ENCODE measurements at places on chromosomes 6 and 20.

DNA sequence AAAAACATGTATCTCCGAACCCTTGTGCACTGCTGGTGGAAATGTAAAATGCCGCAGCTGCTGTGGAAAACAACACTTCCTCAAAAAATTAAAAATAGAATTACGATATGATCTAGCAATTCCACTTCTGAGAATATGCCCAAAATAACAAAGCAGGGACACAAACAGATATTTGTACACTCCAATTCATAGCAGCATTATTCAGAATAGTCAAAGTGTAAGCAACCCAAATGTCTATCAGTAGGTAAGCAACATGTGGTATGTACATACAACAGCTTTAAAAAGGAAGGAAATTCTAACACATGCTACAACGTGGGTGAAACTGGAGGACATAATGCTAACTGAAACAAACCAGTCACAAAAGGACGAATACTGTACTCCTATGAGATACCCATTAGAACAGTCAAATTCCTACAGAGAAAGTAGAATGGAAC lies 5.7 kb upstream of the RAB5IF start:
- no peak for DNase-seq

GRCh38 chr6:119501798-119502483 lies 152.4 kb upstream of the MAN1A1 start:
- DNase-seq = no peak

DNA sequence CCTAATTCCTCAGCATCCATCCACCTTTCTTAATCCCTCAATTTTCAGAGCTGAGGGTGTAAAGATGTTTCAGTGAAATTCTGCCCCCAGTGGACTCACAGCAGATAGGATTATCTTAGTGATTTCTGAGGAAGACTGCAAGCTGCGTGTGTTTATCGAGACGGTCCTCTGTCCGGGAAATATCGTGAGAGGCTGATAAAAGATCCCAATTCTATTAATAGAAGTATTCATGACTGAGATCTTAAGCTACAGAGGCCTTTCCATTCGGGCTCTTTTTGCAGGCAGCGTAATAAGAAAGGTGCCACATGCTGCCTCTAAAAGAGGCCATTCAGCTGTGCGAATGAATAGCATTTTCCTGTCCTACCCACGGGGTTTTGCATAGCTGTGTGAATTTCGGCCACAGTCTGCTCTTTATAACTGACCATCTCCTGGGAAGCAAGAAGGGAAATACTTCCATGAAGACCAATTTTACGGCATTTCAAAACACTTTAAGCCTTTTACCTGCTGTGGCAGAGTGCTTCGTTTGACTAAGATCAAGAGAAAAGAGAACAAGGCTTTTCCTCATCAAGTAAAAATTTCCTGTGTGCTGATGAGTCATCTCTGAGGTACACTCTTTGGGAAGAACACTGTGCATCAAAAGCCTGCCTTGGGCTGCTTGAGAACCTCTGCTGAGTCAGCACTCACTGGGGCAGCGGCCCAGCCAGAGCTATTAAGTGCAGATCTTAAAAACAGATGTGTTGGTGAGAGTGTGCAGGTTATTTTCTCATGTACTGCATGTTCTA lies 208.8 kb downstream of the ARHGAP18 start:
- DNase-seq = no peak

- no peak for DNase-seq
Observed at GRCh38 chr6:37021356-37022129, 16.1 kb downstream of the FGD2 start.

GRCh38 chr6:102662851-102663250 lies 1269.3 kb downstream of the GRIK2 start:
- DNase-seq = no peak

GRCh38 chr6:96687121-96687520 lies 124.2 kb downstream of the FHL5 start:
- DNase-seq = no peak

- DNase-seq = no peak
Observed at GRCh38 chr20:15742087-15742486, 831.2 kb downstream of the KIF16B start.

DNA sequence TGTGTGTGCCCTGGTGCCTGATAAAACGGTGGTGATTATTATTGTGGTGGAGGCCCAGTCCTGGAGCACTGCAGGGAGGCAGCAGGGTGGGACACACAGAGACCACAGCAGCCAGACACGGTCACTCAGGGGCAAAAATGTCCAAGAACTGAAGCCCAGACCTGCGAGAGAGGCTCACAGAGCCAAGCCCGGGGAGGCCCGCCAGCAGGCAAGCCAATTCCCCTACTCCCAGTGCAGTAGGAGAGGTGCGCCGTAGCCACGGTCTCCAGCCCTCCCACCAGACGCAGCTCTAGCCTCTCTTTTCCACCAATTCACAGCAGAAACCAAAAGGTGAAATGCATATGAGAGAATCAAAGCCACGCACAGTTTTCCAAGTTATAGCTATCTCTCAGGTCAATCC lies 179.4 kb upstream of the TAB2 start:
- no peak for DNase-seq

- DNase-seq = no peak
Observed at GRCh38 chr6:115712291-115712961, 348.3 kb downstream of the FRK start.

DNA sequence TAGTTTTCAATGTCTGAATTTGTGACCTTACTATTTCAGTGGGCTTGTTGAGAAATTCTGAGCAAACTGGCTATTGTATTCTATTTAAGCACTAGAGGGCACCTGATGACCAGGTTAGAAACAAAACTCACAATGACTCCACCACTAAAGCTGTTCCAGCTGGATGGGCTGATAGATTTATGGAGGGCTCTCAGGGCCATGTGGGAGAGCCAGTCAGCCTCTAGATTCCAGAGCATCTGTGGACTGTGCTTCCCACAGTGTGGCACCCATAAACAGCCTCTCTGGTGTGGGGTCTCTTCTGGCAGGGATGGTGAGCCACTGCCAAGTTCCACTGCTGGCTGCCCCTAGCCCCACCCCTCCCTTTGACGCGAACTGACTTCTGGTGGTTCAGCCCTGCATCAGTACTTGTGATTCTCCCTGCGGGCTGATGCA lies 29.2 kb downstream of the C6orf58 start:
- DNase-seq = peak; percentile 27

DNA sequence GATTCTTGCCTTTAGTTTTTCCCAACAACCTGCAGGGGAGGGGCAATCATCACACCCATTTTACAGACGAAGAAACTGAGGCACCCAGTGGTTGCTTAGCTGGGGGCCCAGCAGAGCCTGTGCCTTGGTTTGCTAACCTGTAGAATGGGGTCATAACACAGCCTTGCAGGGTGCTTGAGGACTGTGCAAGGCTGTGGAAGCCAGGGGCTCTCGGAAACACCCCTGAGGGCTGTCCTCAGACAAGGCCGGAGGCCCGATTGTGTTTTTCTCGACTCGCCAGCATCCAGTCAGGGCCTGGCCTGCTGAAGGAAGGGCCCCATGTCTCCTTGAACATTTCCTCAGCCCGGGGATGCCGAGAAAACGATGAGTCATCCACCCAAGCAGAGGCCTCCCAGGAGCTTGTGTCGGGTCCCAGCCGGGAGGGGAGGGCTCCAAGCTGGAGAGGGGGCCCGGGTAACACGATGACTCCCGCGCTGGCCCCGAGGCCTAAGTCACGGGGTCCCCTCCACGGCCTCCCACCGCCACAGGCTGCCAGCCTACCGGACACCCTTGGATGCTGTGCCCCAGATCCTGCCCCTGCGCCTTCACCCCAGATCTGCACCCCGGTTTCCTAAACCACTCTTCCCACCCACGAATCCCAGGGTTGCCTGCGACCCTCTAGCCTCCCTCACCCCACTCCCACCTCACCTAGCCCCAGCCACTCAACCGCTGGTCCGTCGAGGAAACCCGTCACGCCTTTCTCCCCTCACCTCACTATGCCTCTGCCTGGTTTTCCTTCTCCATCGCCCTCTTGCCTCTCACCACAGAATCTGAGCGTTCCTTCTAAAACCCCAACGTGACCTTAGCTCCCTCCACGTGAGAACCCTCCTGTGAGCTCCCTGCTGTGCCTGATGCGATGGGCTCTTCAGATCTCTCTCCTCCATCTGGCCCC lies 10.6 kb downstream of the NOL4L start:
- no peak for DNase-seq

DNA sequence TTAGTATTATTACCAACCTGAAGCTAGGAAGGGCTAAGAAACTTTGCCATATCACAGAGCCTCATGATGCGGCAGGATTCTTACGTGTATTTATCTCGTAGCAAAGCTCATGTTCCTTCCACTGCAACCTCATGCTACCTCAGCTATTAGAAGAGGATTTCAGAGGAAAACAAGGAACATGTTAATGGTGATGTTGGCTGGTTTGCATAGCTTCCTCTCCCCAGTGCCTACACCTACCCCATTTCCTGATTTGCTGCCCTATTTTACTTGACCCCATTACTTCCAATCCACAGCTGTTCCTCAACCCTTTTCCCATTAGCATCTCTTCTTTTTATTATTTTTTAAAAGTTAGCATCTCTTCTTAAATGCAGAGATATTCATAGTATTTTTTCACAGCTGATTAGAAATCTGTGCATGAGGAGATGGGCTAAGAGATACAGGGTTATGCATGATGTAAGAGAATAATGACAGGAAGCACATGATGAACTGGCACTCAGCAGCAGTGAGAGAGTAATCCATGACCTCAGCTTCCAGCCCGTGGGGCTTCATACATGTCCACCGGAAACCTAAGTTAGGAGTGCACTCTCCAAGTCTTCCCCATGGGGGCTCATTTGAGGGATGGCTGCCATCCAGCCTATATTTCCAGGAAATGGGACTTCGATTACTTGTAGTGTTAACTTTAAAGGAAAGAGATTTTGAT lies 106.1 kb upstream of the ASF1A start:
- no peak for DNase-seq

DNA sequence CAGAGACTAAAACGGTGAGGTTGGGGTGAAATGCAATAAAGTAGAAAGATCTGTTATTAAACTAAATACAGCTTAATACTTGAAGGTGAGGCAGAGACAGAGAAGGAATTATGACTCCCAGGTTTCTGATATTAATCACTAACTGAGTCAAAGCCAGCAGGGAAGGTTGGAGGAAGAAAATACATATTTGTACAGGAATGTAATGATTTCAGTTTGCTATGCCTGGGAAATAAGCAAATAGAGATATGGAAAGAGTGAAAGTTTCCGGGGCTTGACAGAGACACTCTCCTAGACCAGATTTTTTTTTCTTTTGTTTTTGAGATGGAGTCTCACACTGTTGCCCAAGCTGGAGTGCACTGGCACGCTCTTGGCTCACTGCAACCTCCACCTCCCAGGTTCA lies 76.8 kb downstream of the PTPRK start:
- no peak for DNase-seq

- DNase-seq = no peak
Observed at GRCh38 chr6:107479089-107479690, 10.7 kb upstream of the SOBP start.

GRCh38 chr6:37579444-37580067 lies 79.9 kb upstream of the CCDC167 start:
- DNase-seq = no peak

DNA sequence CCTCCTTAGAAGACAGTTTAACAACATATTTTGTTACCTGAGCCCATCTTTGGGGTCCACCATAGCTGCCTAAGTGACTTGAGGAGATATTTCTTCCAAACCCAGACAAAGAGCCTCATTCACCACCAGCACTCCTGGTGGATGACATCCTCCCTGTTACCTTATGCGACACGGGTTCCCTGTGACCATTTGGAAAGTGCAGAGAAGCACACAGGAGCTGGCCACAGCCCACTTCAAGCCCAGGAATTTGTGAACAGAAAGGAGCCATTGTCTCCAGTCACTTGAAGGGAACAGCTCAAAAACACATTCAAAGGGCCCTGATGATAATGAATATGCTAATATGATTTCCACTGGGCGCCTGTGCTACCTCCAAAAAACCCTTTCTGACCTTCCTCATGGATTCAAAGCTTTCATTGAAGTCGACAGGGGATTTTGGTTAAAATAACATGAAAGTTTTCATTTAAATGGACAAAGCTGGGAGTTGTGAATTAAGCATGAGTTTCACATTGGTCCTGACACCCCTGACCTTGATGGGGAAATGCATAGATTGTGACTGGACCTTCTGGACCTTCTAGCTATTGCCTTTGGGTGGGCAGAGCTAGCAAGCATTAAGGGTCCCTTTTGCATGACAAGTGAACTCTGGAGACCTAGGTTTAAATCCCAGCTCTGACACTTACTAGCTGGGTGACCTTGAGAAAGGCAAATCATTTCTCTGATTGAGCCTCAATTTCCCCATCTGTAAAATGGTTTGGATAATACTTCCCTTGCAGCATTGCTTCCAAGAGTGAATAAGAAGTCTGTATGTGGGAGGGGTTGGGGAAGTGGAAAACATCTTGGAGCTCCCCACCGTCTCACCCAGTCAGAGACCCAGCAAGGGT lies 83.3 kb upstream of the SIRPA start:
- no peak for DNase-seq

DNA sequence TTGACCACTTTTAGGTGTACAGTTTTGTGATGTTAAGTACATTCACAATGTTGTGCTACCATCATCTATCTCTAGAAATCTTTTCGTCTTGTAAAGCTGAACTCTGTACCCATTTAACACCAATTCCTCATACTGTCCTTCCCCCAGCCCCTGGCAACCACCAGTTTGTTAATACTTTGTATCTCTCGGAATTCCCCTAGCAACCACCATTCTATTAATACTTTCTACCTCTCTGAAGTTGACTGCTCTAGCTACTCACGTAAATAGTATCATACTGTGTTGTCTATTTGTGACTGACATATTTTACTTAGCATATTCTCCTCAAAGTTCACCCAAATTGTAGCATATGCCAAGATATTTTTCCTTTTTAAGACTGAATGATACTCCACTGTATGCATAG lies 82.3 kb upstream of the CLDN20 start:
- no peak for DNase-seq

- DNase-seq = no peak
Observed at GRCh38 chr6:3208098-3208774, 19.2 kb downstream of the TUBB2B start.

- no peak for DNase-seq
Observed at GRCh38 chr20:51763965-51764602, 4.1 kb downstream of the ATP9A start.

GRCh38 chr6:111357705-111358104 lies 125.3 kb downstream of the REV3L start:
- no peak for DNase-seq

GRCh38 chr6:61809004-61809595 lies 476.9 kb downstream of the KHDRBS2 start:
- peak; percentile 2 for DNase-seq

GRCh38 chr6:2028457-2029038 lies 216.9 kb downstream of the GMDS start:
- peak; percentile 33 for DNase-seq

DNA sequence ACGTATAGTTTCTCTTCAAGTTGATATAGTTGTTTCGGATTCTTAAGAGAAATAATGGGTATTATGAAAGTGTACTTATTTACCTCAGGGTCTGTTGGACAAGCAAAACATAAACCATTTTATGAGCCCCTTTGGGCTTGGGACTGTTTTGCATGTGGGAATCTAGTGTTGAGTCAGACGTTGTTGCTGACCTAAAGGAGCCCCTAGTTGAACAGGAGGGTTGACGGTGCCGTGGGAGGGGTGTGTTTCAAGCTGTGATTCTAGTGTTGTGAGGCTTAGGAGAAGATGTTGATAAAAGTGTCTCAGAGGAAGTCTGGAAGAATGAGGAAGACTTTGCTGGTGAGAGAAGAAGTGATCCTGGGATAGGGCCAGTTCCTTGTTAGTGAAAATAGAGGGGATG lies 140.0 kb downstream of the ARID1B start:
- DNase-seq = no peak
